ENCODE measurements at places on chromosomes 12 and 14. TPM values are rescaled to one million over a fixed set of nuclear protein-coding genes. Genes with fewer than 3 reads are reported as not detected.

The PABPN1 gene
- total RNA-seq = 237 TPM

The C1RL gene
- 17.3 TPM for total RNA-seq

The PLXNC1 gene
- 5.3 TPM for total RNA-seq

The MMP19 gene
- not detected for total RNA-seq

GRCh38 chr12:51549637-51550036, 41.4 kb upstream of the SCN8A start:
- peaks cover 16% of the 10 kb centered on the region for H3K27me3 ChIP-seq
- DNase-seq = no peak
- H3K4me3 ChIP-seq = no peak overlapping the region
- H3K4me1 ChIP-seq = no peaks in the 10 kb centered on the region

GRCh38 chr12:132423251-132423819, 66.6 kb upstream of the FBRSL1 start:
- H3K4me3 ChIP-seq = no peak overlapping the region
- H3K36me3 ChIP-seq = no peaks in the 10 kb centered on the region
- no peak overlapping the region for H3K27ac ChIP-seq
- H3K4me1 ChIP-seq = peaks cover 10% of the 10 kb centered on the region
- H3K27me3 ChIP-seq = no peaks in the 10 kb centered on the region

DNA sequence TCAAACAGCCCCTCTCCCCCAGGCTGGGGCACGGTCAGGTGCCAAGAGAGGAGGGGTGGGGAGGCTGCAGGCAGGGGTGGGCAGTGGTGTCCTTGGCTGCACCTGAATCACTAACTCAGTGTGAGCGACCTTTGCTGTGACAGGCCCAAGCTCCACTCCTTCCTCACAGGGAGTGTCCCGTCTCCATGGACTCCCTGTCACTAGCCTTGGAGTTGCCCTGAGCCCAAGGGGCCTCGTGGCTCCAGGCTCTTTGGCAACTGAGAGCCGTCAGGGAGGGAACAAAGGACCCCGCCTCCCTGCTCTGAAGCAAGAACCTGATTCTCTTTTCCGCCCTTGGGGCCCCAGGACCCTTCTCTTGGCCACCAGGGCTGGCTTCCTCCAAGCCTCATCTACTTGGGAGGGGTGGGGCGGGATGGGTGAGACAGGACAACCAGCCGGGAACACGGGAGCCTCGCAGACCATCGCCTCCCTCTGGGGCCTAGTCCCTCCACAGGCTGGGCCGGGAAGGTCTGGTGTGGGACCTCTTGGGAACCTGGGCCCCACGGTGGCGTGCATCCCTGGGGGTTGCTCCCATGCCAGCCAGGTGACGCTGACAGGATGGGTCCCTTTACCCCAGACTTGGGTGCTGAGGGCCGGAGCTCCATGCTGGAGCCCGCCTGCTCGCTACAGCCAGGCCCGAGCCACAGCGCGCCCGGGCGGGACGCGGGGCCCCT, 935 bp upstream of the ADSS1 start:
- H3K27me3 ChIP-seq = no peaks in the 10 kb centered on the region
- H3K27ac ChIP-seq = no peak overlapping the region
- no peak overlapping the region for H3K4me3 ChIP-seq
- no peaks in the 10 kb centered on the region for H3K4me1 ChIP-seq
- no peak for DNase-seq

- H3K27ac ChIP-seq = no peak overlapping the region
- DNase-seq = no peak
- no peaks in the 10 kb centered on the region for H3K36me3 ChIP-seq
- H3K27me3 ChIP-seq = no peaks in the 10 kb centered on the region
- H3K4me3 ChIP-seq = no peak overlapping the region
Measured at GRCh38 chr14:33842299-33842698, 108.6 kb downstream of the EGLN3 start.

DNA sequence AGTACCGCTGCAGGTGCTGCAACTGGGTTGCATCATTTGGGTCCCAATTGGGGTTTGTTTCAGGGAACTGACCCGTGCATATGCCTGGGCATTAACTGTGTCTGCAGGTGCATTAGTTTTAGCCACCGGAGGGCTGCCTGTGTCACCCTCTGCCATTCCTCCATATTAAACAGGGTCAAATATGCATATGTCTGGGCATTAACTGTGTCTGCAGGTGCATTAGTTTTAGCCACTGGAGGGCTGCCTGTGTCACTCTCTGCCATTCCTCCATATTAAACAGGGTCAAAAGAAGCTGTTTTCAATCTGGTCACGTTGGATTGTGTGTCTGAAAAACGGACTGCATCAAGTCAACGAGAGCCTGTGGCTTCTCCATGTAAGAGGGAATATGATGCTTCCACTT, 1317.0 kb downstream of the TMEM121 start:
- no peaks in the 10 kb centered on the region for H3K27me3 ChIP-seq
- peaks cover 37% of the 10 kb centered on the region for H3K4me1 ChIP-seq
- H3K27ac ChIP-seq = no peak overlapping the region
- H3K36me3 ChIP-seq = no peaks in the 10 kb centered on the region
- DNase-seq = no peak

GRCh38 chr14:101888182-101888581, 76.2 kb upstream of the DYNC1H1 start:
- DNase-seq = no peak
- H3K4me3 ChIP-seq = no peak overlapping the region
- no peaks in the 10 kb centered on the region for H3K4me1 ChIP-seq
- no peaks in the 10 kb centered on the region for H3K27me3 ChIP-seq

GRCh38 chr12:110200124-110200417, 75.9 kb downstream of the IFT81 start:
- H3K4me1 ChIP-seq = peaks cover 8% of the 10 kb centered on the region
- no peak for DNase-seq
- no peak overlapping the region for H3K27ac ChIP-seq
- no peak overlapping the region for H3K4me3 ChIP-seq

- H3K4me1 ChIP-seq = peaks cover 13% of the 10 kb centered on the region
- H3K27ac ChIP-seq = no peak overlapping the region
- H3K36me3 ChIP-seq = no peaks in the 10 kb centered on the region
- no peaks in the 10 kb centered on the region for H3K27me3 ChIP-seq
- no peak for DNase-seq
Measured at GRCh38 chr12:113105606-113106271, 29.8 kb downstream of the RASAL1 start.

DNA sequence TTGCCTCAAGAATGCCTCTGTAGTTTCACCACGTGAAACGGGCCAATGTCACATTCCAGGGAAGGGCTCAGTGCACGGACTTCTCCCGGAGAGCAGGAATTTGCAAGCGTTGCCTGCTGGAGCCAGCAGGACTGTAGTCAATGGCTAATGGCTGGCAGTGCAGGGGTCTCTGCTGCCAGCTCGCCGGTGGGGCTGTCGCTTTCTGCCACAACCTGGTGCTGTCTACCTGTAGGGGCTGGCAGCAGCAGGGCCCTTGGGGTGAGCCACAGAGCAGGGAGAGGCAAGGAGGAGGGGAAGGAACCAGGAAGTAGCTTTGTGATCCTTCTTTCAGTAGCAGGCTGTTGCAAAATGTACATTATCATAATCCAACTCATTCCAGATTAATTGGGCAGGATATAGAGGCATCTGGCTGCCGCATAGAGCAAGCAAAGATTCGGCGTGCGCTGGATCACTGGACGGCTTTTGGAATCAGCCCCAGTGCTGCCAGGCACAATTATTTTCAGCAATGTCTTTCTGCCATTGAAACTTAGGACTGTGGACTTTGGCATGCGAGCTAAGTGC, 114.1 kb downstream of the PAPOLA start:
- H3K4me1 ChIP-seq = no peaks in the 10 kb centered on the region
- no peaks in the 10 kb centered on the region for H3K36me3 ChIP-seq
- no peak overlapping the region for H3K27ac ChIP-seq
- H3K27me3 ChIP-seq = peaks cover 15% of the 10 kb centered on the region

DNA sequence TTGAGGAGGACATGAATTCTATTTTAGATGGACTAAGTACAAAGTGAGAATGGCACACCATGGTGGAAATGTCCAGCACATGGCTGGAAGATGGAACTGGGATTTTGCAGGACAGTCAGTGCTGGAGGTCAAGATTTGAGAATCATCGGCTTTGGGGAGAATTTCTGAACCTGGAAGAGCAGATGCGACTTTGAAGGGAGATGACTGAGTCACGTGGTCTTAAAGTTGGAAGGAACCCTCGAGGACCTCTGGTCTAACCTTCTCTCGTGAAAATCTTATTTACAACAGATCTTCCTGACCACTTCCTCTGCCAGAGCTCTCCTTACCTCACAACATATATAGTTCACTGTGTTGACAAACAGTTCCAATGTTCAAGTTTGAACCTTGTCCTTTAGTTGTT, 415.4 kb downstream of the ATP23 start:
- H3K27ac ChIP-seq = no peak overlapping the region
- no peak for DNase-seq
- H3K4me3 ChIP-seq = no peak overlapping the region
- H3K36me3 ChIP-seq = no peaks in the 10 kb centered on the region
- H3K4me1 ChIP-seq = no peaks in the 10 kb centered on the region

GRCh38 chr12:110379197-110379596, 24.3 kb downstream of the ANAPC7 start:
- no peak for DNase-seq
- peaks cover 53% of the 10 kb centered on the region for H3K36me3 ChIP-seq
- peaks cover 12% of the 10 kb centered on the region for H3K4me1 ChIP-seq
- H3K27me3 ChIP-seq = no peaks in the 10 kb centered on the region
- no peak overlapping the region for H3K4me3 ChIP-seq
